ENCODE measurements at places on chromosomes 1 and 21.

DNA sequence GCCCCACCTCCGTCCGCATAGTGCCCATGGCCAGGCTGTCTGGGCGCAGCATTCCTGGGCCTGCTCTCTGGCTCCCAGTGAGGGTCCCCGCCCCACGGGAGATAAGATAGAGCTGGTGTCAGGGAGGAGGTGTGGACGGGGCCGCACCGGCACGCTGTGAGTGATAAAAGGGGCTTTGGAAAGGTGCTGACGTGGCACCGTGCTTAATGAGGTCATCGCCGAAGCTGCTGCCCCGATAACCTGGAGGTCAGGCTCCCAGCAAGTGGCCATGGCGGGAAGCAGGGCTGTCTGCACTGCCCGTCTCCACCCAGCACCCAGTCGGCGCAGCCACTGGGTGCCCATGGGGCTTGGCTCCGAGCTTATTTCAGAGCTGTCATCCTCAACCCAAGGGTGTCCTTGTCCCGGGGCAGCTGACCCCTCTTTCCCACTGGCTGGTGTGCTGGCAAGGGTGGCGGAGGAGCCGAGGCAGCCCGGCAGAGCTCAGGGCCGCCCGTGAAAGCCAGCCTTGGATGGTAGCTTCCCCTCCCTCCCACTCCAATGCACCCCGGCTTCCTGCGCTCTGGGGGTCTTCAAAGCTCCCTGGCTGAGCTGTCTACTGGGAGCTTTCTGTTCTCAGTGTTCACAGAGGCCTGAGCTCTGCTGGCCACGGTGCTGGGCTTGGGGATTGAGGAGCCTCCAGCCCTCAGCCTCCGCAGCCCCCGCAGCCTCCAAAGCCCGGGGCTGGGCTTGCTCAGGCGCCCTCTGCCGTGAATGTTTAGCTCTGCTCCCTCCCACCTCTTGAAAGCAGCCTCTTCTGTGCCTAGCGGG is 105.1 kb upstream of the ARHGEF16 start:
- no peak for DNase-seq

GRCh38 chr1:52899445-52899894 is 22.1 kb downstream of the ECHDC2 start:
- DNase-seq, result peak; percentile 24

GRCh38 chr1:92803140-92803887 is 18.4 kb upstream of the EVI5 start:
- DNase-seq, result no peak

- no peak for DNase-seq
Measured at GRCh38 chr21:28762357-28762735, 230.3 kb downstream of the LTN1 start.

GRCh38 chr1:81437213-81437612 is 363.5 kb upstream of the ADGRL2 start:
- DNase-seq, result no peak

GRCh38 chr1:147750618-147751217 is 9.7 kb downstream of the GJA5 start:
- no peak for DNase-seq

DNA sequence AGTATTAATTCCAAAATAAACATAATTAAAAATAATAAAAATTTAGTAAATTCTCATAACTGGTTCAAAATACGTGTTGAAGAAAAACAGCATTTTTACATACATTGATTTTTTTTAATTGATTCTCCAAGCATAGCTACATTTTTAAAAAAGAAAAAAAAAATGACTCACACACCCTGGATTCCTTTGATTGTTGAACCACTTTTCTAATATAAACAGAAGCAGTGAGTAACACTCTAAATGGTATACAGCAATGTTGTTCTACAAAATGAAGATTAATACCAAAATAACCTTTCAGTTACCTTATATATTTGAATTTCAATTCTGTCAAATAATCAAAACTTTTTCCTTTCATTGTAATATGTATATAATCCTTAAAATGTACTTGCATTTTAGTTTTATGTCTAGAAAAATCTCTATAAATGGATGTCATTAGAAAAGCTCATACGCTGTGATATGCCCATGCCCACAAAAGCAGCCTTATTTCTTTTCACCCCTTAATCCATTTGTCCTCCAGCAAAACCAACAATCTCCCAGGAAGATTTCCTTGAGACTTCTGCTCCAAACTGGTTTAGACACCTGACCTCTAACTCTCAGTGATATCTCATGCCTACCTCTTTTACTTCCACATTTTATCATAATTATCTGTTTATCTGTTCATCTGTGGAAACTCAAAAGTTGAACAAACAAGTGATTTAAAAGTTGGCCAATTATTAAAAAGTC is 246.4 kb upstream of the NR5A2 start:
- peak; percentile 19 for DNase-seq

DNA sequence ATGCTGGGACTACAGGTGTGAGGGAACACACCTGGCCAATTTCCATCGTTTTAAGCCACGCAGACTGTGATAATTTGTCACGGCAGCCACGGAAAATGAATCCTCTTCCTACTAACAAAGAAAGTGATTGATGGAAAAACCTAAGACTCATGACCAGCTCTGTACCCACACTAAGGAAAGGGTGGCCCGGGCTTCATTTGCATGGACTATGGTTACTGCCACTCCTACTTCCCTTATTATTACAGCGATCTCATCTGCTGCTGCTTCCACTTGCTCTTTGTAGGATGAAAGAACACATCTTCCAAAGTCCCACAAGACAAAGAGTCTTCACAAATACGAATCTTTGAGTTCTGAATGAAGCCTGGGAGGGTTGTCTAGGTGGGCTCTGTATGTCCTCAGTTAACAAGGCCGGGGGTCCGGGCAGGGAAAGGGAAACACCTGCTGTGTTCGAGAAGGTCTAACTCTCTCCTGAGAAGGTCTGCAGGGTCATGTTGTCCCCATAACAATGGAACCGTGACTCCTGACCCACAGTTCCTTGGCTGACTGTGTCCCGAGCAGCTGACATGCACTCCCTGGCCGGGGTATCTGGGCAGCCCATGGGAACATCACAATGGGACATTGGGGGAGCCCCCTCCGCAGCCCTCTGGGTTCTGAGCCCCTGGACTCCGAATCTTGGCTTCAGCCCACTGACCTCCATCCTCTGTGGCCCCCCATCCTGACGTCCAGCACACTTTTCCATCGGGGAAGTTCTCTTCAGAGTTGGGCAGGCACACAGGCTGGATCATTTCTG is 13.3 kb upstream of the TFF1 start:
- DNase-seq, result no peak

DNA sequence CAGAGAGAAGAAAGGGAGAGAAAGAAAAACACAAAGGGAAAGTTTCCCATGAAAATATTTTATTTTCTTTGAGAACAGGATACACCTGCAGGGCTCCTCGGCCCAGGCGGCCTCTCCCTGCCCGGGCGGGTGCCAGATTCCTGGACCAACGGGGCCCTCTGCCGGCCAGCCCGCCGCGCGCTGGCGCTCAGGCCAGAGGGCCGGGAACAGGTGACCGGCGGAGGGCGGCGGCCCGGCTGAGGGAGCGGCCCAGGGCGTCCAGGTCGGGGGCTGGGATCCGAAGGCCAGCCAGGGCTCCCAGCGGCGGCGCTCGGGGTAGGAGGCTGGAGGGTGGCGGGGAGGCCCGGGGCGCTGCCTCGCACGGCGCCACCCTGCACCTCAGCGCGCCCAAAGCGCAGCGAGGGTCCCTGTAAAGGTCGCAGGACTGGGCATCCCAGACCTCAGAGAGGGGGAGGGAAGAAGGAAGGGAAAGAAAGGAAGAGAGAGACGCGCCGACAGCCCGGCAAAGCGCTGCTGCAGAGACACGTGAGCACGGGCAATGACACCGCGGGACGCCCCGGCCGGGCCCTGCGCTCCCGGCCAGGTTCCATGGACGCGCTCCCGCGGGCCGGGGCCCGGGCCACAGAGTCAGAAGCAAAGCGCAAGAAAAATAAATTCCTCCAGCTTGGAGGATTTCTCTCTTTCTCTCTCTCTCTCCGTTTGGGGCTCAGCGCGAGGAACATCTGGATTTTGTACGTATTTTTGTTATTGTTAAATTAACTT is 927 bp downstream of the WNT9A start:
- DNase-seq, result peak; percentile 54

DNA sequence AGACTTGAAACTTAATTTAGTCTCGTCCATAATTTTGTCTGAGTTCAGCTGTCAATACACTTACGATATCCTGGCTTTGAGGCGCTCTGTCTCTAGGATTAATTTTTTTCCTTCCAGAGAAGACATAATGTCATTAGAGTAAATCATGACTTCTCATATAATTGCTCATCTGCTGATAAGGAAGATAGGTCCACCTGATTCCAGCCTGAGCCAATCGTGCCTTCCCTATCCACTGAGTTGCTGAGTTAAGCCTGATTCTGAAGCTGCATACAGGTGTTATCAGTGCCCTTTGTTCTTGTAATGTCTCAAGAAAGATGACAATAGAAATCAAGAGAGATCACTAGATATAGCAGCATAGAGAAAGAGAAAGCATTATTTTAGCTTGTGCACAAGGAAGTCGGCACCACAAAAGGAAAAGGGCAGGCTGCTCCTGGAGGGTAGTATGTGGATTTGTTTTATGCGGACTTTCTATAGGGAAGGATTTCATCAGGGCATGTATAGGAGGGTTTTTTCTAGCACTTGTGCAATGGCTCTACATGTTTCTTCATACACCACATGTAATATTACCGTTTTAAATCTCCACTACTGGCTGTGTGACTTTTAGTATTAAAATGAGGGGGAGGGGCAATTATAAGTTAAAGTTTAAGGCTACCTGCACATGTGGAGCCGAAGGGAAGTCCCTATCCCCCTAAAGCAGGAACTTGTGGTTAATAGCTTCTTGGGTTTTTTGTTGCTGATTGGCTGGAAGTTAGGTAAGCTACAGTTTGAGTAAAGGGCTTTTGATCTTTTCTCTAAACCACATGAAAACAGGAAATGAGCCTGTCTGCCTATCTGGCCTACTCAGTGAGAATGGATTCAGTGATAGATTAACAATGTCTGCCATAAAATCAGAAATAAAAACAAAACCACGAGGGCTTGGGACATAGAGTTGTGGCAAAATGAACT is 133.4 kb downstream of the PLPPR5 start:
- no peak for DNase-seq
